ENCODE measurements at places on chromosomes 13 and 19. TPM values are rescaled to one million over a fixed set of nuclear protein-coding genes. Genes with fewer than 3 reads are reported as not detected.

- no peak for DNase-seq
Measured at GRCh38 chr19:15330801-15331418, 1.4 kb downstream of the BRD4 start.

- DNase-seq: no peak
Measured at GRCh38 chr19:29003641-29004409, 209.1 kb downstream of the UQCRFS1 start.

- no peak for DNase-seq
Measured at GRCh38 chr19:33506498-33506897, 15.1 kb downstream of the PEPD start.

- DNase-seq: no peak
Measured at GRCh38 chr19:39677961-39678889, 22.5 kb downstream of the LGALS16 start.

- no peak for DNase-seq
Measured at GRCh38 chr13:110528371-110528770, 33.2 kb downstream of the RAB20 start.

DNA sequence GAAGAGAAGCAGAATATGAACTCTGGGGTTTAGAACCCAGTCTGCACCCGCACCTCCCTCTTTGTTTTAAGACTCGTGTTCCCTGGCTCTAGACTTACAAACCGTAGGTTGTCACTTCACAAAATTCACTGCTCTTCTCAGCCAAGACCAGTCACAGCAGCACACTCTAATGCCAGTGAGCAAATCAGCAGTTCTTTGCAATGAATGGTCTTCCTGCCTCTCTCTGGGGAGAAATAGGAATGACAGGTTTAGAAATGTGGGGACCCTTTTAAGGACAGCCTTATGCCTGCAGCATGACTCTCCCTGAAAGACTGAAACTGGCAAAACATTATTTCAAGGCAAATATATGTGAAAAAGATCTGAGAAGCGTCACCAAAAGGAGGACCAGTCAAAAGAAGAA lies 156.9 kb downstream of the KCTD15 start:
- no peak for DNase-seq

- DNase-seq: no peak
Measured at GRCh38 chr13:50950849-50951248, 41.3 kb downstream of the RNASEH2B start.

FGF14 gene
- polyA plus RNA-seq: 0.21 TPM

USHBP1 gene
- polyA plus RNA-seq: 0.27 TPM

BCL2L12 gene
- polyA plus RNA-seq: 85.7 TPM

Data from GM12878 (cell line).